Lung microvascular endothelial cell (primary cell): ENCODE measurements at places on chromosomes 13 and 19.

- DNase-seq, result no peak
Measured at GRCh38 chr13:100480676-100481075, 107.9 kb downstream of the GGACT start.

- no peak for DNase-seq
Measured at GRCh38 chr13:80618781-80619180, 277.9 kb upstream of the SPRY2 start.

GRCh38 chr13:27489456-27489855 lies 39.1 kb upstream of the MTIF3 start:
- no peak for DNase-seq

GRCh38 chr19:1361601-1362386 lies 21.9 kb upstream of the NDUFS7 start:
- DNase-seq, result peak; percentile 70

DNA sequence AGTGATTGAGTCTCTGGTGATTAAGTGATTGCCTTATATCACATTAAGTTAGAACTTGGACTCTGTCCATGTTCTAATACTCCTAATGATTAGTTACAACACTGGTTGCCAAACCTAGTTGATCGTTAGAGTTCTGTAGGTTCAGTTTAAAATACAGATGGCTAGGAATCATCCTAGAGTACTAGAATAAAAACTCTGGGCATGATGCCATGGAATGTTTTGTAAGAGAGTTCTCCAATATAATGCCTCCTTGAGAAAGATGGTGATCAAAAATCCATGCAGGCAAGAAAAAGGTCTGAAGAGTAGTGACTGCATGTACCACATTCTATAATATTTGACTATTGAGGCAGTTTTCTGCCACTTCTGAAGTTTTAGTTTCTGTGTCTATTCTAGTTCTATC lies 176.3 kb downstream of the GPC5 start:
- no peak for DNase-seq

DNA sequence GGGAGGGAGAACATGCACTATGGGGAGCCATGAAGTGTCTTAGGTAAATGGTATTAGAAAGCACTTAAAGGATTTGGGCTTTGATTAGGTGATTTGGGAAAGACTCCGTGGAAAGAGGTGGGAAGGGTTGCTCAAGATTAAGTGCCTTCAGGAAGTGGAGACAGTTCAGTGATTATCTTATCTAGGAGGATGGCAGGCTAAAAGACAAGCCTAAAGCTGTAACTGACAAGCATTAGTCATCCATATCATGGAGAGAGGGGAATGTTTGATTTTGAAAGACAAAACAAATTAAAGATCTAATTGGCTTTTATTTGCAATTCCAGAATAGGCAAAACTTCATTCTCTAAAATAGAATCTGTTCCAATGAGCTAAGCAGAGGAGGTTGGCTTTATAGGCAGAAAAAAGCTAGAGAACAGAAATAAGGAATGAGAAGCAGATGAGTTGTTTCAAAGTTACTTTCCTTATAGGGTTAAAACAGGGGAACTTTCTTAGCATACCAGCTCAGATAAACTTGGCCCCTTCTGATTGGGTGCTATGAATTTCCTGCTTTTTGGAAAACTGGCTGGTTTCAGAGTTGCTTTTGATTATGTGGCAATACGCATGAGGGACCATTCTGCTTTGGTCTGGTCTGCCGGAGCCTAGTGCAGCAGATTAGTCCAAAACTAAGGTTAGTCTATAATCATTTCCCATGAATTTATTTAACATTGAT lies 1.8 kb upstream of the DIAPH3 start:
- DNase-seq, result no peak

GRCh38 chr19:58123354-58123753 lies 25.3 kb upstream of the ZSCAN18 start:
- no peak for DNase-seq

- no peak for DNase-seq
Measured at GRCh38 chr19:46254776-46255175, 25.2 kb downstream of the IGFL1 start.

DNA sequence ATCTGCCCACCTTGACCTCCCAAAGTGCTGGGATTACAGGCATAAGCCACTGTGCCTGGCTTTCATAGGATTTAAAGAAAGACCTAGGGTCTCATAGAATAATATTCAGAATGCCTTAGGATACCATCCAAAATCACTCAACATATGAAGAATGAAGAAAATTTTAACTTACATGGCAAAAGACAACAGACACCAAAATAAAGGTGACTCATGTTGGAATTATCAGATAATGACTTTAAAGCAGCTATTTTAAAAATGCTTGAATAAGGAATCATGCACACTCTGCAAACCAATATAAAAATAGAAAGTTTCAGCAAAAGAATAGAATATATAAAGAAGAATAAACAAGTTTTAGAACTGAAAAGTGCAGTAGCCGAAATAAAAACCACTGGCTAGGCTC lies 29.3 kb downstream of the ZNF566 start:
- DNase-seq, result no peak

DNA sequence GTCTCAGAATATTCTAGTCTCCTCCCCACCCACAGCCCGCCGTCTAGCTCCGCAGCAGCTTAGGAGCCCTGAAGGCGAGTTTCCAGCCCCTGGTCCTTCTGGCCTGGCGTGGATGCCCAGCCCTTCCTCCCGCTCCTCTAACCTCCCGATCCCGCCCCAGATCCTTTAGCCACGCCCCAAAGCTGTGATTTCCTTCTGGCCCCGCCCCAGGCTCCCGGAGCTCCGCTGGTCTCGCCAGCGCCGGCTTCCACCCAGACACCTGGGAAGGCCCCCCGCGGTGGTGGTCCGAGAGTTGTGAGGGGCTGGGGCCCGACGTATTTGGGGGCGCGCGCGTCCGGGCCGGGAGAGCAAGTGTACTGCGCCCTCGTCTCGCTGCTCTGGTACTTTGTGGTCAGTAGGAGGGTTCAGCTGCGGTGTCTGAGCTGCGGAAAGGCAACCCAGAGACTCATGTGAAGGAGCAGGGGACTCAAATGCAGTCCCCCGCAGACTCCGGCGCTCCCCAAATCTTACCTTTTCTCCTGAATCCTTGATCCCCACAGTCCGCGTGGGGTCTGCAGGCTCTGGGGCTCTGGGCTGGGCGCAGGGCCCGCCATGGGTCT lies at the start of gene CGB7:
Gene CGB7, minus strand, starts transcription at position 114 of the 599 bp plus-strand sequence. CDS start 2,374 bp downstream, outside the sequence.
- peak; percentile 25 for DNase-seq

DNA sequence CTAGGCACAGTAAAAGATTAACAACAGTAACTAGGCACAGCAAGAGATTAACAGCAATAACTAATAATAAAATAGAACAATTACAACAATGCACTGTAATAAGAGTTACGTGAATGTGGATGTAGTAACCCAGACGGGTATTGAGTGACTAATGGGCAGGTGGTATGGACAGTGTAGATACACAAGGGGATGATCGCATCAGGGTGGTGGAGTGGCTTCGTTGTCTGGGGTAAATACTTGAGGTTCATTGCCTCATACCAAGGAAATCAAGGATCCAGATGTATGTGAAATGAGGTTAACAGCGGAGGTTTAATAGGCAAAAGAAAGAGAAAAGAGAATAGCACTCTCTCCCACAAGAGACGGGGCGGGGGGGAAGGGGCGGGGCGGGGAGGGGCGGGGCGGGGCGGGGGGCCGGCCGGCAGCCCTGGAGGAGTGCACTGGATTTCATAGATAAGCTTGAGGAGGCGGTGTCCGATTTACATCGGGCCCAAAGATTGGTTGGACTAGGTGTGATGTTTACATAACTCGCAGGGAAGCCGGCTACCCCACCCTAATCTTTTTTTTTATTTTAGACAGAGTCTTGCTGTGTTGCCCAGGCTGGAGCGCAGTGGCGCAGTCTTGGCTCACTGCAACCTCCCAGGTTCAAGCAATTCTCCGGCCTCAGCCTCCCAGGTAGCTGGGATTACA lies 106.3 kb downstream of the KCTD15 start:
- DNase-seq, result no peak

DNA sequence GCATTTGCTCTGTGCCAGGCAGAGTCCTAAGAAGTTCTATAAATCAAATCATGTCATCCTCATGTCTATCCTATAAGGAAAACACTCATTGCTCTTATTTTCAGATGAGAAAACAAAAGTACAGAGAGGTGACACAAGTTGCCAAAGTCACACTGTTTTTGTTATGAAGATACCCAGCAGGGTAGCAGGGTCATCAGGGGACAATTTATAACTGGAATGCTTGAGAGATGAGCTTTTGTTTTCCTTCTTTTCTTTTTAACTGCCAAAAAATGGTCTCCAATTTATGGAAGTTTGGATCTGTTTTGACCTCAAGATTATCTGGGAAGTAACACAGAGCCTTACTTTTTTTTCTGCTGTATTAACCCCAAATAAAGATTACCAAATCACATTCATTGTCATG lies 354.1 kb downstream of the SUCLA2 start:
- no peak for DNase-seq

- no peak for DNase-seq
Measured at GRCh38 chr19:43337737-43338136, 15.7 kb upstream of the CD177 start.

DNA sequence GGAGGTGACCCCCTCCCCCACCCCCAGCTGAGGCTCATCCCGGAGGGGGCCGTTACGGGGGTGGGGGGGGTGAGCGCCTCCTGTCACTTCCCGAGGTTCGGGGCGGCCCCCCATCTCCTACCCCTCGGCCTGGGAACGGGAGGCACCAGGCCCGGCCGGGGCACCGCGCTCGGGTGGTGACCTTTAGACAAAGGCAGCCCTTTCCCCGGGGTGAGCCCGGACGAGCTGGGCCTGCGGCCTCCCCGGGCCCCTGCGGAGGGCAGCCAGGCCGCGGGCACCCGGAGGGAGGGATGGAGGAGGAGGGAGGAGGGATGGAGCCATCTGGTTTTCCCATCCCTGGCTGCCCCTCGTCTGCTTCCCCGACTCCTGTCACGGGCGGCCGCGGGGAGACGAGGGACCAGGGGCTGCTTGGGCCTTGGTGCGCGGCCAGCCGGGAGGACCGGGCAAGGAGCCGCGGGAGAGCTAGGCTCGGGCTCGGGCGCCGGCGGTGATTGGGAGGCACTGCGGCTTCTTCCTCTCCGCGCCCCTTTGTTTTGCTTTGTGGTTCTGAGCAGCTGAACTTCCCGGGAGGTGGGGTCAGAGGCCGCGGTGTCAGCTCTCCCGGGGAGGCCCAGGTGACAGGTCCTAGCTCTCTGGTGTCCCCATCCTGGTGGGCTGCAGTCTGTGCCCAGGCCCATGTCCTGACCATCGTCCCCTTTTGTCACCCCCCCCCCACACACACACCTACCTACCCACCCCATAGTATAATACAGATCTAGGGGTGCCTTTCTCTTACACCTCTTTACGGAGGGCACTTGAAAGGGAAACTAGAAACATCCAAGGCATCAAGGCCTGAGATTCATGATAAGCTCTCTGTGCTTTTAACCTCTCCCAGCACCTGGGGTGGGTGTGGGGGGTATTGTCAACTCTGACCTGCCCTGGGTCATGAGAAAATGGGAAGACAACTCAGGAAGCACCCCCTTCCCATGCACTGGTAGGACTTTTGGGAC lies 1.3 kb downstream of the BICRA start:
- DNase-seq, result peak; percentile 20

DNA sequence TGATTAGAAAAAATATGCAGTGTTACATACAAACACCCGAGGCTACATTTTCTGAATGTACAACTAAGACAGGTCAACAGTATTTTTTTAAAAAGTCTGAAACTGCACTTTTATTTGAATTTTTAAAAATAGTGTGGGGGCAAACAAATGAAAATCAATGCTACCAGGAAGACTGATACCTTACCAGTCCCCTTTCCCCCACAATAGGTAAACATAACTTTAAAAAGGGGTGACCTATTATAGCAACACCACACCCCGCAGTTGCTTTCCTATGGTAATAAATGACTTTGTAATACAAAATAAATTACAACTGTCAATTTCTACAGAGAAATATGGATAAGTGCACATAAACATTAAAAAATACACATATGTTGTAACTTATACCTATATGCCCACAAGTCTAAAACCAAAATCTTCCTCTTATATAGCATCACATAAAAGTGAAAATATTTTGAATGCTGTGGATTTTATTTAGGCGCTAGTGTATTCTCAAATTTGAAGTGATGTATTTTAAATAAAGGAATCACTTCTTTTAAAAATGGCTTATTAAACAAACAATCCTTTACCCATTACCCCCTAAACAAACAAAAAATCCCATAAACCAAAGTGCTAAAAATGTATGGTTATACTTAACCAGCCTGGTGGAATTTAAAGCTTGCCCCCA lies 63.1 kb downstream of the KCNRG start:
- DNase-seq, result no peak

DNA sequence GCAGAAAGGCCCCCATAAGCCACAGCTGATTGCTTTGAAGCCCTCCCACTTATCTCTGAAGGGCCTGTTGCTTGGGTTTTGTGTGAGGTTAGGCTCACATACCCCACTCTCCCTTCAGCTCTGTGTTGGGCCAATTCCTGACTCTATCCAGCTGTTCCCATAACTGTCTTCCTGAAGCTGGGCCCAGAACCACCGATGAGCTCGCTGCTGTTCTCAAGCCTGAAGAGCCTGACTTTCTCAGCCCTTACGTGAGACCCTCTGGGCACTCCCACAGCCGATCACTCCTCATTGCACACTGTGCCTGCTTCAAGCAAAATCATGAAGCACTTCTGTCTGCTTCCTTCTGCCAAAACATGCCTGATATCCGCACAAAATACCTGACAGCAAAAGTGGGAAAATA lies 124.1 kb downstream of the CRYL1 start:
- no peak for DNase-seq

DNA sequence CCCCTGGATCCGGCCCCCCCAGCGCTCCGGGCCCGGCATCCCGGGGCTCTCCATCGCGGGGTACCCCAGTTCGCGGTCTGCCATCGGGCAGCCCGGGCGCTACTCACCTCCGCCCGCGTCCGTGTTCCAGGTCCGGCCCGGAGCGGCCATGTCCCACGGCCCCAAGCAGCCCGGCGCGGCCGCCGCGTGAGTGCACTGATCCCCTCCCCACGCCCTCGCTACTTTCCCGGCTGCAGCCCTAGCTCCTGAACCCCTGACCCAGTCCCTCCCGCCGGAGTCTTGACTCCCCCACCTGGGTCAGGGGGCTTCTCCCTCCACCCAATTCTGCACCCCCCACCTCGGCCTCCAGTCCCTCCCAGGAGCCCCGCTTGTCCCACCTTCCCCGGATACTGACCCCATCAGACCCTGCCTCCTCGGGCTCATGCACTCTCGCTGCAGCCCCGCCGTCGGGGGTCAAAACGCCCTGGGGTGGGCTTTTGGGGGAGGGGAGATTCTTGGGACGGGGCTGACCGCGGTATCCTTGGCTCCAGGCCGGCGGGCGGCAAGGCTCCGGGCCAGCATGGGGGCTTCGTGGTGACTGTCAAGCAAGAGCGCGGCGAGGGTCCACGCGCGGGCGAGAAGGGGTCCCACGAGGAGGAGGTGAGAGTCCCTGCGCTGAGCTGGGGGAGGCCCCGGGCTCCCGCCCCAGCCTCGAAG lies 566 bp downstream of the HMG20B start:
- DNase-seq, result peak; percentile 35

DNA sequence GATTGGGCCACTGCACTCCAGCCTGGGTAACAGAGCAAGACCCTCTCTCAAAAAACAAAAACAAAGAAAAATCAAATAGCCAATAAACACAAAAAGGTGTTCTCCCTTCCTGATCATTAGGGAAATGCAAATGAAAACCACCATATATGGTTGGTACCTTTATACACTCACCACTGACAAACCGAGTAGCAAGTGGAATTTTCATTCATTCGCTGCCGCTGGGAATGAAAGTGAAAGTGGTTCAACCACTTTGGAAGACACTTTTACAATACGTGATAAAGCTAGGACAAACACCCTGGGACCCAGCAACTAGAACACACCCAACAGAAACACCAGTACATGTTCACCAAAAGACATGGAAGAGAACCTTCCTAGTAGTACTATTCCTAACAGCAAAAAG lies 21.0 kb downstream of the GRIK5 start:
- DNase-seq, result peak; percentile 57
